NCI-H1417 treated with DMSO at 0.1 percent for 48 hours (cell line): ENCODE measurements at places on chromosomes 1 and 21.

DNA sequence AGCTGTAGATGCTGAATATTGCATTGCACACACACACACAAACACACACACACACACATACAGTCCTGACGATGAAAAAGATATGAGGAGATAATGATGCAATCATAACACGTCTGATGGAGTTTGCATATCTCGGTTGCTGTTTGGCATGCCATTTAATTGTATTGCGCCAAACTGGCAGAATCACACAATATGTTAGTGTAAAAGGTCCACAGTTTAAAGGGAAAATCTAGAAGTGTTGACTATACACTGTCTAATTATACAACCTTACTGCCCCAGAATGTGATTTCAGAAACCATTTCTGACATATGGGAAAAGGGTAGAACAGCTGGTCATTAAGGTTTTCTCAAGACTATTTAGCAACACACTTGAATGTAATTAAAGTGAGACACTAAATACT, 123.7 kb upstream of the PROX1 start:
- DNase-seq = no peak

- DNase-seq = no peak
Measured at GRCh38 chr1:25958465-25958864, 39.4 kb downstream of the PAFAH2 start.

GRCh38 chr21:17780539-17780938, 38.6 kb downstream of the C21orf91 start:
- DNase-seq = no peak

DNA sequence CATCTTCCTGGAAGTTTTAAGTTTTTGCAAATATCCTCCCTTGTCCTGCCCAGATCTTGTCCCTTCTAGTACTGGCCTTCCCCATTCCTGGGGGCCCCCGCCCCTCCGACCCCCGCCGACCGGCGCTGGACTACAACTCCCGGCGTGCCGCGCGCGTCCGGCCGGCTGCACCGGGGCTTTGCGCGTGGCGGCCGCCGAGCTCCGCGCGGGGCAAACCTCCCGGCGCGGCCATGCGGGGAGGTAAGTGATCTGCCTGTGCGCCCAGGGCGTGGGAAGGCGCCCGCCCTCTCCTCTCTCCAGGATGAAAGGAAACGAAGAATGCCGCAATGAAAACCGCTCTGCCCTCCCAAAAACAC, 3.2 kb upstream of the SAMD13 start:
- no peak for DNase-seq

GRCh38 chr1:110011527-110012041, 22.8 kb upstream of the STRIP1 start:
- no peak for DNase-seq

DNA sequence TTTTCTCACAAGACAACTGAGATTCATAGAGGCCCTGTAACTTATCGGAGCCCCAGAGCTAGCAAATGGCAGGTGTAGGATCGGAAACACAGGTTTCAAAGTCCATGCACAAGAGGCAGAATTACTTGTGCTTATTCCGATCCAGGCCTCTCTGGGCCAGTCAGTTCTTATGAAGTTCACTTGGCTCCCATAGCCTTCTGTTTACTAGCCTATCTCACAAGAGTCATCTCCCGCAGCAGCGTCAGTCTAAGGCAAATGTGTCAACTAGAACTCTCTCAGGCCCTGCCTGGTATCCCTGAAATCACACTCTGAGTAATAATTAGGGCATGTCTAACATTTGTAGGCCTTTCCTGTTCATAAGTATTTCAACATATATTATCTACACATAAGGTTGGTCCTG, 43.3 kb downstream of the PHC2 start:
- DNase-seq = no peak

DNA sequence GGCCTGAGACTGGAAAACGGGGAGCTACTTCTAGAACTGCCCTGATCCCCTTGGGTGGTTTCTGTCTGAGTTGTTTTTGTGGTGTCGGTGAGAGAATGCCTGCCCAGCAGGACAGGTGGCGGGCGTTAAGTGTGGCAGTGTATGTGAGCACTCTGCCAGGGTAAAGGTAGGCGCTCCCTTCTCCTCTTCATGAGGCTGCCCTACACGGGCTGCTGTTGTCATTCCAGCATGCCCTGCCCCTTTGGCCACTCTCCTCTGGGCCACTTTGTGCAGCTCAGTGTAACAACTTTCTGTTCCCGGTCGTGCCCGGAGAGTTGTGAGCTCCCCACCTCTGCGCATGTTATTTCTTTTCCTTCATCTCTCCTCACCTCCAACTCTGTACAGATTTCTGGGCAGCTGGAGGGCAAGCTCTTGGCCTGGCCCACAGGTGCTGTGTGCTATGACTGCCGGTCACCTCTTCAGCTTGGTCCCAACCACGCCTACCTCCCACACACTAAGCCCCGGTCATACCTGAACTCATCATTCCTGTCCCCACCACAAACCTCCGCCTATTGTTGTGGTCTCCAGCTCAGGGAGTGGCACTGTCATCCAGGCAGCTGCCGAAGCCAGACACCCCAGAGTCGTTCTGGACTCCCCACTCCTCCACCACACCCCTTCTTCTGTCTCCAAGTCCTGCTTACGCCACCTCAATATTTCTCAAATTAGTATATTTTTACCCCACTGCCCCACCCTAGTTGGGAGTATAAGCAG, 69.0 kb downstream of the GADD45A start:
- no peak for DNase-seq

DNA sequence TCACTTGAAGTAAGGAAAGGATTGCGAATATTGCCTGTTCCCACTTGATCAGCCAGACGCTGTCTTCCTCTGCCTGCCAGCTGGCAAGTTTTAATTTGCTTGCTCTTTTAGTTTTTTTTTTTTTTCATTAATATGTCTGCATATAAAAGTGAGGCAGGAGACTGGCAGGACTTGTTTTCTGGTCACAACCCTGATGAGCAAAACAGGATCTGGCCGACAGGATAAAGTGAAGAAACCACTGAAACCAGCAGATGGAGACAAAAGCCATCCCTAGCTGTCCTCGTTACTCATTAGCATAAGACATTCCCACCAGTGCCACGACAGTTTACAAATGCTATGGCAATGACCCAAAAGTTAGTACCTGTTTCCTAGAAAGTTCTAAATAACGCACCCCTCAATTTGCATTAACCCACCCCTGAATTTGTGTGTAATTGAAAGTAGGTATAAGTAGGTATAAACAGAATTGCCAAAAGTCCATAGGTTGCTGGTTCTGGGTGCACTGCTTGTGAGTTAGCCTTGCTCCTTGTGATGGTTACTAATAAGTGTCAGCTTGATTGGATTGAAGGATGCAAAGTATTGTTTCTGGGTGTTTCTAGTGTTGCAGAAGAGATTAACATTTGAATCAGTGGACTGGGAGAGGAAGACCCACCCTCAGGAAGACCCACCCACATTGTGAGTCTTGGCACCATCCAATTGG, 60.8 kb downstream of the ZNF684 start:
- no peak for DNase-seq

GRCh38 chr1:85351202-85351828, 74.9 kb upstream of the BCL10 start:
- no peak for DNase-seq

DNA sequence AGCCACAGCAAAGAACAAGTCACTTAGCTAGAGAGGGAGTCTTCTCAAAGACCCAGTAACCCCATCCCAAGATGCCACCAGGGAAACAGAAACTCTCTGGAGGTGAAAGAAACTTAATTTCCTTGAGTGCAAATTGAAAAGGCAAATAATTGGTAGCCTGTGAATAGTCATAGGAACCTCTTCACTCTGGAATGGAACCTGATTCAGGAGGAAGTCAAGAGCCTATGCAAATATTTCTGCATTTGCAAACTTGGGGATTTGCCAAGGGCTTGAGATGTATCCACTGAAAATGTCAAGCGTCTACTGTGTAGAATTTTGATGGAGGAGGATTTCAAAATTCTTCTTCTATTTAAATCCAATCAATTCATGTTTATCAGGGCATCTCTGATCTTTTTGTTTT, 5.7 kb downstream of the HIVEP3 start:
- DNase-seq = no peak

- DNase-seq = no peak
Measured at GRCh38 chr1:160129558-160129957, 14.0 kb downstream of the ATP1A2 start.

DNA sequence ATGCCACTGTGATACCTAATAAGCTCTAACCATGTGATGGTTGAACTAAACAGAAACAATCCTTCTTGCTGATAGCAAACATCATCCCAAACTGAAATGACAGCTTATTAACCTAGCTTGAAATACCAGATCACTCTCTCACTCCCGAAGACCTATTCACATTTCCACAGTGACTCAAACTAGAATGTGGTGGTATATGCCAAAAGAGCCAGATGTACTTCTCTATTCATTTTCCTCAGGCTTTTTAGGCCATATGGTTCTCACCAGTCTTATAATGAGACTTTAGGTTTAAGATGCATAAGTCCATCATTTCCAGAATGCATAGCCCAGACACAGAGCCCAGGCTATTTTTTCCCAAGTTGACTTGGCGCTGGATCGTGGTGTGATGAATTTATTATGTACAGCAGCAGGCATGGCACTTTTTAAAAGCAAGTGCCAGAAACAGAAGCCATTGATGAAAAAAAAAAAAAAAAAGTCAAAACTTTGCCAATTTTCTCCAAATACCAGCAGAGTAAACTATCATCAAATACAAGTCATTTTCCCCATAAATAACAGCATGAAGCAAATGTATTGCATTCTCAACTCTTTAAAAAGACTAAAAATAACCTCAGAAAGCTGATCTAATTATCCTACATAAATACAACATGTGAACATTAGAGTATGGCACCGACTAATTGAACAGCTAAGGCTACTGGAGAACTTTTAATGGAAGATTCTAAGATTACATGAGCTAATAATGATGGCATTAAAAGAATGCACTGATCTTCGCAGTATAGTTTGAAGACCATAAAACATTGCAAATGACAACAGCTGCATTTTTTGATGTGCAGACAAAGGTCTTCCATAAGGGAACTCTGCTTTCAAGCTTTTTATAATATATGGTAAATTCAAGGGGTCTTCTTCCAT, 365.4 kb downstream of the LRRIQ3 start:
- no peak for DNase-seq

GRCh38 chr1:246730839-246731238, 6.6 kb downstream of the SCCPDH start:
- DNase-seq = no peak

- DNase-seq = no peak
Measured at GRCh38 chr1:77534456-77534855, 148.0 kb downstream of the ZZZ3 start.

- DNase-seq = no peak
Measured at GRCh38 chr1:32997381-32997891, 32.8 kb upstream of the RNF19B start.

DNA sequence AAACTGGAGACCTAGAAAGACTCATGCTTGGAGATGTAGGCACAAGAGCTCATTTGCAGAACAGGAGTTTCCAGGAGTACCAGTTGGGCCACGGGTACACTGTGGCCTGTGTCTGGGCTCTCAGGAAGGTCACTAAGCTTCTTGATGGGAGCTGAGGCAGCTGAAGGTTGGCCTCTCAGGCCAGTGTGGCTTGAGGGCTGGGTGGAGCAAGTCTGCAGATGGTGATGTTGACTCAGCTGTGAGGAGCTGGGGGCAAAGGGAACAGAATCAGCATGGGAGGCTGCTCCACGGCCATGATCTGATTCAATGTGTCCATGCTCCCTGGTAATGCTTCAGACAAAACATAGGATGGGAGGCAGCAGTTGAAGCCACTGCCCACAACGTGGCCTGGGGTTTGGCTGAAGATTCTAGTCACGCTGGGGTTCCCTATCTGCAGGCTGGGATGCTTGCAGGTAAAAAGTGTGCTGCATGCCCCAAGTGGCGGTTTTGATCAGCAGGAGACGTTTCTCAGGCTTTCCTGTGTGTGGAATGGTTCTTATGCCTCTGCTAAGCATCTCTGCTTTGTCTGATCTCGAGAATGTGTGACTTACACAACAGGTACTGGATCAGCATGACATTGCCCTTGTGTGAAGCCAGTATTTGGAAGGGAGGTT, 15.4 kb upstream of the TENT5C start:
- no peak for DNase-seq

GRCh38 chr1:212613440-212614335, 5.1 kb downstream of the ATF3 start:
- DNase-seq = no peak

GRCh38 chr21:37742532-37742931, 173.7 kb downstream of the KCNJ6 start:
- no peak for DNase-seq

DNA sequence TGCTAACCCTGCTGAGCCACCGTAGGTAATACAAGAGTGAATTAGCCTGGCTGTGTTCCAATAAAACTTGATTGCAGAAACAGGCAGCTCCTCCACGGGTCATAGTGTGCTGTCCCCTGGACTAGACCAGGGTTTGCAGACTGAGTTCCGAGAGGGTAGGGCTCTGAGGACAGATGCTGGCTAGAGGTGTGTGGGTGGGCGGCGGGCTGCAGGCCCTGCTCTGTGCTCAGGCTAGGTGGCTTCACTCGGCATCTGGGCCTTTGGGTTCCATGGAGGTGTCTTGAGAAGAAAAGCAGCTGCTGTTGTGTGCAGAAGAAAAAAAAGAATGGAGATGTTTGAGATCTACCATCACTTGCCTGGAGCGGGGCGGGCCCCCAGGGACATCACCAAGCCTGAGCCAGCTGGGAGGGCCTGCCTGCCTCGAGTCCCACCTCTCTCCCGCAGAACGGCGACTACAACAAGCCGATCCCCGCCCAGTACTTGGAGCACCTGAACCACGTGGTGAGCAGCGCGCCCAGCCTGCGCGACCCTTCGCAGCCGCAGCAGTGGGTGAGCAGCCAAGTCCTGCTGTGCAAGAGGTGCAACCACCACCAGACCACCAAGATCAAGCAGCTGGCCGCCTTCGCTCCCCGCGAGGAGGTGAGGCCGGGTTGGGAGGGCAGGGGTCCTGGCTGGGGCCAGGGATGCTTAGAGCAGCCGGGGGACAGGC, 7.9 kb downstream of the TMEM201 start:
- no peak for DNase-seq

DNA sequence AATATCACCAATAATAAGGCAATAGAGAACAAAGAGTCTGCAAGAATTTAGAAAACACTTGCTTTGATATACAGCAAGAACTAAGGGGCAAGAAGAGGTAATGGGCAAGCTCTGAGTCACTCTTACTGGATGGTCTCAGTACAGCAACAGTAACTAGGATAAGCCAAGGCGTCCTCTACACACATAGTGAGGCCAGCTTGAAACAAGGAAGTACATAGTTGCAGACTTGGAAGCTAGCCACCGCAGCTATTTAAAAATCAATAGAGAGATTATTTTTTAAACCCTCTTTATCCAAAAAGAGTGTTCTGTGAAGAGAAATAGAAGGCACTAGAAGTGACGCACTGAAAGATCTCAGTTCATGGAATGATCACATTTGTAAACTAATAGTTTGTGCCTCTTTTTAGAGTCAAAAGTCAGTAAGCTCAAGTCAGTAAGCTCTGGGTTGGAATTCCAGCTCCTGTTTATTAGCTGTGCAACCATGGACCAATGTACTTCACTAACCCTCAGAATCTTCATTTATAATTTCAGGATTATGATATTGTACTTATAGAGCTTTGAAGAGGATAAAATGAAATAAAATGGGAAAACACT, 118.6 kb downstream of the AKT3 start:
- no peak for DNase-seq

- no peak for DNase-seq
Measured at GRCh38 chr1:227776331-227776771, 39.1 kb upstream of the PRSS38 start.

GRCh38 chr1:47205918-47206317, 16.1 kb upstream of the PDZK1IP1 start:
- no peak for DNase-seq
